ENCODE measurements at places on chromosomes 5 and 9.

DNA sequence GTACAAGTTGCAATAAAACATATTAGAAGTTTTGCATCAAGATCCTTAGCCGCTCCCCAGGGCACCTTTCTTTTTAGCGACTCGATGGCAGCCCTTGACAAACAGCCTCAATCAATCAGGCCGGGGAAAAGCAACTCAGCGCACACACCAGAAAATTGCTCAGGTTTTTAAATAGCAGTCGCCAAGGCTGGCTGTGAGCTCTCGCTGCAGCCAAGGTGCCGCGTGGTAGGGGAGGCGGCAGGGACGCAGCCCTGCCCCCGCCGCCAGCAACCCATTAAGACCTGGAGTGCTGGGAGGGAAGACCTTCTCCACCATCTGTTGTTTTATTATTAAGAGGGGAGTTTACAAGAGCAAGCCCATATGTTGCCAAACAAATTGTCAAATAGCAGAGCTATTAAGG, 22.6 kb downstream of the ASS1 start:
- DNase-seq = no peak

DNA sequence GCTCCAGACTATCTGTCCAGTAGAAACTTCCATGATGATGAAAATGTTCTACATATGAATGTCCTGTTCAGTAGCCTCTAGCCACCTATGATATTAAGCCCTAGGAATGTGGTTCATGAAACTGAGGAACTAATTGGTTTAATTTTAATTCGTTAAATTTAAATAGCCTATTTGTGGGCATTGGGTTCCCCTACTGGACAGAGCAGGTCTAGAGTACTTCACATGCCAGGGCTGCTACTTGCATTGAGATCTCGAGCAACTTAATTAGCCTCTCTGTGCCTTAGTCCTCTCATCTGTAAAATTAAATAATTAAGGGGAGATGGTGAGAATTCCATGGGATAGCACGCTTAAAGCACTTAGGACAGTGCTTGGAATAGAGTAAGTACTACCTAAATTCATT, 160.0 kb downstream of the PAPPA start:
- no peak for DNase-seq

GRCh38 chr5:68187268-68188055, 28.1 kb upstream of the PIK3R1 start:
- no peak for DNase-seq

- DNase-seq = no peak
Measured at GRCh38 chr9:114285166-114285867, 37.6 kb upstream of the ORM1 start.

DNA sequence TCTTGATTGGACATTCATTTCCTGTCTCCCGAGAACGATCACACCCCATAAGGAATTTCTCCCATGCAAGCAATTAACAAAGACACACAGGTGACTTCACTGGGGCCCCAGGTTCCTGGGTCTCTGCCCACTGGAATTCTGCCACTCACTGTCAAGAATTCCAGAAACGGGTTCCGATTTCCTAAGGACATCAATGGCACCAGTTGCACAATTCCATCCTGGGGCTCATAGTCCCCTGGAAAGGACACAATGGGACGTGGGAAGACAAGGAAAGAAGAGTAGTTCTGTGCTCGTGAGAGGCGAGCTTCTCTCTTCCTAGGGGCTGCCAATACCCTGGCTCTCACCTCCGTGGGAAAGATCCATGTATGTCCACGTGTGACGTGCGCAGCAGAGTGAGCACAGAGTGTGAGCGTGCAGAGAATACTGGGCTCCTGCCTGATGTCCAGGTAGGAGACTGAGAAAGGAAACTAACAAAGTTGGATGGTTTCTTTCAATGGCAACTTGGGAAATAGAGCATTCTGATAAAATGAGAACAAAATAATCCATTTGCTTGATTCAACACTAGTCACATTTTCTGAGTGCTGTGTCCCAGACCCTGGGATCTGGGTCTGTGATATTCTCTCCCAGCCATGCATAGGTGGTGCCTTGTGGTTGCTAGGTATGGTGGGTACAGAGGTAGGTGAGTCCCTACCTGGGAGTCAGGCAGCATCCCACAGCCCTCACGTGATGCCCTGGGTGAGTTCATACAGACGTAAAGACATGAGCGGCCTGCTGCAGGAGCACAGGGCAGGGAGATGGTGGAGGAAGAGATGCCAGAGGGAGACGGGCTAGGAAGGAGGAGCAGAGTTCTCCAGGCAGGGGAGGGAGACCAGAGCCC, 159.8 kb downstream of the COL23A1 start:
- DNase-seq = no peak

- no peak for DNase-seq
Measured at GRCh38 chr5:16863469-16863946, 72.6 kb downstream of the MYO10 start.

GRCh38 chr5:109049565-109049964, 301.9 kb downstream of the FER start:
- DNase-seq = no peak

GRCh38 chr9:125998837-125999503, 251.8 kb downstream of the PBX3 start:
- DNase-seq = no peak

DNA sequence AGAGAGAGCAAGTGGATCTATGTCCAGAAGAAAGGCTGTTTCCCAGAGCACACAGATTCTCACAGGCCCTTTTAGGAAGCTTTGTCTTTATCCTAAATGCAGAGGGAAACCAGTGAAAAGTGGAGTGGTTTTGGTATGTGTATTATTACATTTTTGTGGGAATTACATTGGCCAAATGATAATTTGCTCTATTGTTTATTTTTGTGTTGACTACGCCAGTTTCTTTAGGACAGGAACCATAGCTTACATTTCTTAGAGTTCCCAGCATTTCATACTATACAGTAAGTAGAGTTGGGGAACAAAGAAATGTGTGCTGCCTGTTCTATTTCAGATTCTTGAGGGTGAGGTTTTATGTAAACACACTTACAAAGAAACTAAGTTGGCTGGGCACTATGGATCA, 29.4 kb upstream of the SPATA31D4 start:
- no peak for DNase-seq

- DNase-seq = no peak
Measured at GRCh38 chr5:137665678-137666460, 70.0 kb downstream of the KLHL3 start.

DNA sequence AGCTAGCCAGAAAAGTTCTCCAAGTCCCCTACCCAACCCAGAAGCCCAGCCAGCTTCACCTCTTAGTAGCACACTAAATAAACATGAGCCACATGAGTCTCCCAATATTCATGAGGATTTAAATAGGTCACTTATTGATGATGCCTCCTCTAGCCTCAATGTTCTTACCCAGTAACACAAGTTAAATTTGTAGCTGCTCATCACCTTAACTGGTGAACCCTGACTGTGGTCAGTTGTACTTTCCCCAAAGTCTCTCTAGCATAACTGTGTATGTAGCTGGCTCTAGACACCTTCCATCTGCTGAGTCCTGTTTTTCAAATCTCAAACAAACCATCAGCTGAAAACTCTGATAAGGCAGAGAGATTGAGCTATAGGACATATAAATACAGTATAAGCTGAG, 100.3 kb upstream of the ELAVL2 start:
- no peak for DNase-seq

GRCh38 chr5:160887780-160888179, 35.8 kb upstream of the ATP10B start:
- no peak for DNase-seq
